ENCODE measurements at places on chromosomes 2 and 18.

DNA sequence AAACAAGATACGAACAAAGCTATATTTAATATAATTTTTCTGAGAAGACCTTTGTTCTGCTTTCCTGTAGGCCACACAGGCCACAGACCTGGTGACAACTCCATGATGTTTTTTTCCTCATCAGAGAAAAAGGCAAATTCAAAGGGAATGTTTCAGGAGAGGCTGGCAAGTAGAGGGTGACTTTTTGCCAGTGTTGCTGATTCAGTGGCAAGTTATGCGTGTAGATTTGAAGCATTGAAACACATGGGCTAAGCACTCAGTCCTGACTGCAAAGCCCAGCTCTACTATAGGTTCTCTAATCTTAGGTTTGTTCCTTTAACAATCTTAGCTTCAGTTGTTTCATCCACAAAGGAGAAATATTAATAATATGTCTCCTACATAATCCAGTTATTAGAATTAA, 499.8 kb downstream of the SUCLG1 start:
- DNase-seq = no peak

- DNase-seq = no peak
These were observed 274.9 kb upstream of the UBE2E3 start for GRCh38 chr2:180705551-180705950.

DNA sequence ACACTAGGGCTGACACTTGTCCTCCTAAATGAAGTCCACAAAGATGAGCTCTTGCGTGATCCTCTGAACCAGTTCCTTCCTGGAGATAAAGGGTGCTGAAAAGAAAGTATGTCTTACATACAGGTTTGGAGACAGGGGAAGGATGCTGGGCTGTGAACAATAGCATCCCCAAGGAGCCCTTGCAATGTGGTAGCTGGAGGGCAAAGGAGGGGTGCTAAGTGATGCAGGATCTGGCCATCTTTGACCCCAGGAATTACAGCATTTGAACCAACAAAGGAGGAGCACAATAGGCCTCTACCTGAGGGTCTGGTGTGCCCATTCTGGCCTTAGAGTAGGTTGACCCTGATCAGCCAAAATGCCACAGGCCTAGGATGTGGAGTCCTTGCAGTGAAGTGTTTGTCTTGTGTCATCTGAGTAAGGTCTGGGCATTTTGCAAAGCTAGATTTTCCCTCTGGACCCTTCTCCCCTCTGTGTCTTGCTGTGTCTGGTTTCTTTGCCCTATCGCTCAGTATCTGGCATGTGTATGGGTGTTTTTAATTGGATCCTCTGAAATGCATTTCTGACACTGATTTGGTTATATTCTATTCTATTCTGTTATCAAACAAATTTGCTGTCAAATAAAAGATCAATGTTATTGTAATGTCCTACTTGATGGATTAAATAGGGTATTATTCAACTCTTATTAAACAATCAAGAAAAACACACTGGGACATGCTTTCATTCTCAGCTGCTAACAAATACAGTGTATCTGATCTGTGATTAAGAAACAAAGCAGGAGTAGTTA, 364.8 kb upstream of the MEIS1 start:
- no peak for DNase-seq

- no peak for DNase-seq
These were observed 139.2 kb downstream of the NEDD4L start for GRCh38 chr18:58183226-58183625.

- DNase-seq = no peak
These were observed 38.0 kb downstream of the RNF152 start for GRCh38 chr18:61854578-61855448.

GRCh38 chr18:23617412-23618014, 31.2 kb upstream of the NPC1 start:
- DNase-seq = no peak

DNA sequence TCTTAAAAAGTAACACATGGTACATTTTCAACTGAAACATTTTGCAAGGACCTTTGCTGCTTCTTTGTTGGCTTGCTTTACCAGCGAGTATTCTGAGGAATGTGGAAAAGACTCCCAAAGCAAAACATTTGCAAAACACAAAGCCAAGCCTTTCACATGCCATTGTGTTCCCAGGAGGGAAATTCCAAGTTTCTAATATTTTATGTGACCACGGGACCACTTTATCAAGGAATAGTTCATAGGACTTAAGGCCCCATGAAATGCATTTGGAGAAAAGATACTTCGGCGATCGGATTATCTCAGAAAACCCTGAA, 26.2 kb downstream of the CYP27C1 start:
- DNase-seq = no peak

- no peak for DNase-seq
These were observed 37.9 kb downstream of the INHBB start for GRCh38 chr2:120383631-120384340.

- no peak for DNase-seq
These were observed 59.7 kb downstream of the CYP1B1 start for GRCh38 chr2:38016219-38016618.

GRCh38 chr18:79823120-79823519, 25.4 kb downstream of the KCNG2 start:
- no peak for DNase-seq

GRCh38 chr2:120528051-120528692, 182.2 kb downstream of the INHBB start:
- DNase-seq = no peak

GRCh38 chr2:45137966-45138695, 128.9 kb upstream of the SIX2 start:
- no peak for DNase-seq

DNA sequence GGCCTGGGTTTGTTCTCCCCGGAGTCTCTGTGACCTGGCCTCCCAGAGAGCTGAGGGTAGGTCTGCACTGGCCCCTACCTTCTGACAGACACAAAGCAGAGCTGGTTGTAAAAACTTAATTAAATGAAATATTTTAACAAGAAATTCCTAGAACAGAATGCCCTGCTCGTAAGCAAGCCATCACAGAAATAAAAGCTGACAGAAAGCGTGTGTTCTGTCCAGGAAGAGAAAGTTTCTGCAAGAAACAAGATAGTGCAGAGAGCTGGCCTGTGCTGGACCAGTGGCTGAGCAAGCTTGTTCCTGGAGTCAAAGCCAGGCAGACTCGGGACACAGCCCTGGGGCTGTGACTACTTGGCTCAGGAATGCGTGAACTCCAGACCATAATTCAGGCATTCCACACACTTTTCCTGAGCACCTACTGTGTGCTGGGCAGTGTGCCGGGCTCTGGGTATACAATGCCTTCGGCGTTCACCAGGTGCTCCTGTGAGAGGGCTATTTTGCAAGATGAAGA, 51.6 kb downstream of the APOB start:
- no peak for DNase-seq

Data from NCI-H524 treated with DMSO at 0.1 percent for 48 hours (cell line).